ENCODE measurements at places on chromosomes 16 and 17. TPM values are rescaled to one million over a fixed set of nuclear protein-coding genes. Genes with fewer than 3 reads are reported as not detected.
A peak's percentile ranks its signal among the peaks of the same experiment; 100 is the strongest.

GRCh38 chr17:80960037-80960796, 31.4 kb upstream of the CHMP6 start:
- no peak for DNase-seq
- no peaks in the 10 kb centered on the region for H3K36me3 ChIP-seq
- no peaks in the 10 kb centered on the region for H3K27me3 ChIP-seq
- no peak overlapping the region for H3K27ac ChIP-seq
- no peak overlapping the region for H3K4me3 ChIP-seq

DNA sequence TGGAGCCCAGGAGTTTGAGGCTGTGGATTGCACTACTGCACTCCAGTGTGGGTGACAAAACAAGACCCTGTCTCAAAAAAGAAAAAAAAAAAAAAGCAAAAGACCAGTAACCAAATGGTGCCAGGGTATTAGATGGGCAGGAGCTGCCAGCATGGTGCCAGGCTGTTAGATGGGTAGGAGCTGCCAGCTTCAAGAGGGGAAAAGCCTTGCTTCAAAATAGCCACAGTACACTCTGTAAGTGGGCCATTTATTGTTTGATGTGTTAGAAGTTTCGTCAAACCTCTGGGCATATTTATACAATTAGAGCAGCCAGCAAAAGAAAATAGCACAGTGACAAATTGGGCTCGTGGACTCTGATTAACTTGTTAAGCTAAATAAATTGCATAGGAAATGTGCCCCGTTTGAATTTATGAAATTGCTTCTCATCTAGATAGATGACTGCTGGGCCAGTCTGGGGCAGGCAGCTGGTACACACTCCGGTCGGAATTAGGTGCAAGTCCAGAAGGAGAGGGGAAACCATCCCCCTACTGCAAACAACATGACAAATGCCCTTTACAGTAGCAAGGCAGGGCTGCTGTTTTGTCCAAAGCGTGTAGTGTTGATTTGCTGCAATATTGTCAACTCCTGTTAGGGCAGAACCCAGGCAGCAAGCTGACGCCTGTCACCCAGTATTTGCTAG, 126.3 kb upstream of the IRX3 start:
- H3K4me3 ChIP-seq = no peak overlapping the region
- DNase-seq = no peak
- no peaks in the 10 kb centered on the region for H3K36me3 ChIP-seq
- H3K27me3 ChIP-seq = no peaks in the 10 kb centered on the region

- H3K4me3 ChIP-seq = no peak overlapping the region
- no peak for DNase-seq
- no peaks in the 10 kb centered on the region for H3K36me3 ChIP-seq
- H3K4me1 ChIP-seq = no peaks in the 10 kb centered on the region
- no peak overlapping the region for H3K27ac ChIP-seq
Observed at GRCh38 chr17:50035421-50035879, 20.5 kb upstream of the ITGA3 start.

DNA sequence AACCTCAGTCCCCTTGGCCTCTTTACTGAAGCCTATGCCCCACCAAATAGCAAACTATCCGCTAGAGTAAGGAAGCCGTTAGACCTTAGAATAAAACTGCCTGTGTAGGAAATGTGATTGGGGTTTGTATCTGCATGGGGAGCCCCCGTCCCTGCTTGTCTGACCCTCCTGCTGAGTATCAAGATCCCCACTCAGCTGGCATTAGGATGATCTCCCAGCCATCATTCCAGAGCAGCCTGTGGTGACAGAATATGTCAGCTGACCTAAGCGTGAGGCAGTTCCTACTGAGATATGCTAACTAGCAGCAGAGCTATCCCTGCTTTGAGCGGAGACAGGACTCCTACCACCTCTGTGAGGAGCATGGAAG, 645 bp upstream of the GFOD2 start:
- H3K4me3 ChIP-seq = peak overlapping the region; percentile 89
- DNase-seq = no peak
- H3K27me3 ChIP-seq = no peaks in the 10 kb centered on the region
- H3K4me1 ChIP-seq = peaks cover 4% of the 10 kb centered on the region

DNA sequence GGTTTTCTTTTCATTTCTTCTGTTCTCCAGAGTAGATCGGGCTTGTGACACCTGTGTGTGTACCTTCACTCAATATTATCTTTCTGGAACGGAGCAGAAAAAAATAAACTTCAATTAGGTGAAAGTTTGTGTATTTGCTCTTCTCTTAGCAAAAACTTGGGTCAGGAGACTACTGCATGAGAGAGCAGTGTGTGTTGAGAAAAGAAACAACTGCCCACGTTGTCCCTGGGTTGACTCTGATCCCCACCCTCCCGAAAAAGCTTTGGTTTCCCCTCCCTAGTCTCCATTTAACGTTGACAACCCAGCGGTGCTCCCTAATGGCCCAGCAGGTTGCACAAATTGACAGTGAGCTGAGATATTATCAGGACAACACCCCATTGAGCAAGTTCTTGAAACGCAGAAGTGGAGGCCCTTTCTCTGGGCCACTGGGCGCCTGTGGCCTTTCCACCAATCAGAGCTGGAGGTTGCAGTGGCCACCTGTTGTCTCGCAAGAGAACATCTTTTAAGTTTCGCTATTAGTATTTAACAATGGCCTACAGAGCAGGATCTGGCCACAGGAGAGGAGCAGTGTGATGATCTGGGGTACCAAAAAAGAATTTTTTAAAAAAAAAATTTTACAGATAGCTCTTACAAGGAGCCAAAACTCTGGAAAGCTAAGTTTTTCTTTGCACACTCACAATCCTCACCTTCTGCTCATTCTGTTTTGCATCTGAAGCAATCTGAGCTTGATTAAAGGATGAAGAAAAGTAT, 1.5 kb upstream of the TOX3 start:
- H3K36me3 ChIP-seq = no peaks in the 10 kb centered on the region
- peak overlapping the region; percentile 6 for H3K4me3 ChIP-seq

DNA sequence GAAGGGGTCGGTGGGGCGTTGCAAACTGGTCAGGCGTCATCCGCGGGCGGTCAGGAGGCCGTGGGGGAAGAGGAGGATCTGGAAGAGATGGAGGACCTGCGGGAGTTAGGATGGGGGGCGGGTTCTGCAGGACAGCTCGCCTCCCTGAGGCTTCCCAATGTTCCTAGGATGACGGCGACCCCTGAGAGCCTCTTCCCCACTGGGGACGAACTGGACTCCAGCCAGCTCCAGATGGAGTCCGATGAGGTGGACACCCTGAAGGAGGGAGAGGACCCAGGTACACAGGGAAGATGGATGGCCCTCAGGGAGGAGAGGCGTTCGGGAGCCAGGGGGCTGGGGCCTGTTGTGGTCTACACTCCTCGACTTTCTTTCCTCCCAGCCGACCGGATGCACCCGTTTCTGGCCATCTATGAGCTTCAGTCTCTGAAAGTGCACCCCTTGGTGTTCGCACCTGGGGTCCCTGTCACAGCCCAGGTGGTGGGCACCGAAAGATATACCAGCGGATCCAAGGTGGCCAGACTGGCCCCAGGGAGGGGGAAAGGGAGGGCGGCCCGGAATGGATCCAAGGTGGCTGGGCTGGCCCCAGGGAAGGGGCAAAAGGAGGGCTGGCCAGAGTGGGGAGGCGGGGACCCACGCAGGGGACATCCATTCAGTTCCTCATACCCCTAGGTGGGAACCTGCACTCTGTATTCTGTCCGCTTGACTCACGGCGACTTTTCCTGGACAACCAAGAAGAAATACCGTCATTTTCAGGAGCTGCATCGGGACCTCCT, 839 bp downstream of the PLD2 start:
- no peaks in the 10 kb centered on the region for H3K27me3 ChIP-seq
- H3K36me3 ChIP-seq = no peaks in the 10 kb centered on the region
- DNase-seq = no peak
- peak overlapping the region; percentile 97 for H3K4me3 ChIP-seq
- H3K4me1 ChIP-seq = peaks cover 5% of the 10 kb centered on the region

- H3K4me3 ChIP-seq = no peak overlapping the region
- no peaks in the 10 kb centered on the region for H3K4me1 ChIP-seq
- no peak overlapping the region for H3K27ac ChIP-seq
Observed at GRCh38 chr16:73504591-73505575, 457.0 kb upstream of the ZFHX3 start.

GRCh38 chr17:79741401-79741750, 10.6 kb downstream of the ENPP7 start:
- DNase-seq = no peak
- H3K27ac ChIP-seq = no peak overlapping the region
- H3K27me3 ChIP-seq = no peaks in the 10 kb centered on the region
- H3K4me1 ChIP-seq = no peaks in the 10 kb centered on the region

DNA sequence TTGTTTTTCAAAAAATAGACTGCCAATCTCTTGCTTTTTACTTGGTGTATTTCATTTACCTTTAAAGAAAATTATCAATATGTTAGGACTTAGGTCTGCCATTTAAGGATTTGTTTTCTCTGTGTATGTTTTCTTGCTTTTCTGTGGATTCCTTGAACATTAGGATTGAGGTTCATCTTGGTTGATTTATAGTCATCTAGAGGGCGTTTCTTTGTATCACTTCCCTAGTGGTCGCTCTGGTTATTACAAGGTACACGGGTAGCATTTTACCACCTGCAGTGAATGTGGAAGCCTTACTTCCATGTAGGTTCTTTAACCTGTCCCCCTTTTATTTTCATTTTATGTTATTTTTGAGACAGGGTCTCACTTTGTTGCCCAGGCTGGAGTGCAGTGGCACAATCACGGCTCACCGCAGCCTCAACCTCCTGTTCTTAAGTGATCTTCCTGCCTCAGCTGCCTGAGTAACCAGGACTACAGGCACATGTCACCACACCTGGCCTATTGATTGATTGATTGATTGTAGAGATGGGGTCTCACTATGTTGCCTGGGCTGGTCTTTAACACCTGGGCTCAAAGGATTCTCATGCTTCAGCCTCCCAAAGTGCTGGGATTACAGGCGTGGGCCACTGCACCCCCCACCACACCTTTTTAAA, 35.2 kb upstream of the CBX4 start:
- no peaks in the 10 kb centered on the region for H3K36me3 ChIP-seq
- no peaks in the 10 kb centered on the region for H3K27me3 ChIP-seq
- H3K4me1 ChIP-seq = no peaks in the 10 kb centered on the region
- H3K4me3 ChIP-seq = no peak overlapping the region
- DNase-seq = no peak

GRCh38 chr17:48613862-48614694, 1.0 kb downstream of the HOXB8 start:
- H3K4me1 ChIP-seq = no peaks in the 10 kb centered on the region
- no peak overlapping the region for H3K27ac ChIP-seq
- H3K4me3 ChIP-seq = no peak overlapping the region
- no peak for DNase-seq
- H3K36me3 ChIP-seq = no peaks in the 10 kb centered on the region
- H3K27me3 ChIP-seq = peaks cover 100% of the 10 kb centered on the region

- no peak for DNase-seq
- H3K4me1 ChIP-seq = peaks cover 10% of the 10 kb centered on the region
- no peak overlapping the region for H3K27ac ChIP-seq
- H3K27me3 ChIP-seq = no peaks in the 10 kb centered on the region
- no peak overlapping the region for H3K4me3 ChIP-seq
Observed at GRCh38 chr17:8337802-8338752, 1.6 kb upstream of the ODF4 start.

DNA sequence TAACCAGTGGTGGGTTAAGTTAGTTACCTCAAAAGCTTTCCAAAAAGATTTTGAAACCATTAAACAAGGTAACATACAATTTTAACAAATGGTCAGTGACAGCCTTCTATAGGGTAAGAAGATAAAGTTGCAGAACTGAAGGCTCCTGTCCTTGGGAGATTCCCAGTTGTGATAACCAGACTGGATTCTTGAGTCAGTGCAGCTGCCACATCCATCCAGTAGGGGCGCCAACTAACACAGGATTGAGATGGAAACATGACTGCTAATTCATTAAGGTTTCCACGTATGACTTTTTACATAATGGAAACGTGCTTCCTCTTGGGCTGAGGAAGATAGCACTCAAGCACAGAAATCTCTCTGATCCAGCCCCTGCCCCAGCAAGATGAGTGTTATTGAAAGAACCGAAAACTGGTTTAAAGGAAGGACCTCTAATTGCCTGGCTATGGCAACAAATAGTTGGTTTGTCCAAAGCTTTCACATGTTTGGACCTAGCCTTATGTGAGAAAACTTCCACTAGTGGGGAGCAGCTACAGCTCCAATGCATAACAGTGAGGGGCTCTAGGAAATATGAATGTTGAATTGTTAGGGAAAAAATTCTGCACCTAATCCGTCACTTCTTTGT, 269.8 kb upstream of the MYOCD start:
- H3K4me3 ChIP-seq = no peak overlapping the region
- DNase-seq = no peak
- H3K4me1 ChIP-seq = no peaks in the 10 kb centered on the region
- H3K36me3 ChIP-seq = no peaks in the 10 kb centered on the region
- no peak overlapping the region for H3K27ac ChIP-seq

- no peaks in the 10 kb centered on the region for H3K36me3 ChIP-seq
- H3K4me1 ChIP-seq = no peaks in the 10 kb centered on the region
- no peak overlapping the region for H3K4me3 ChIP-seq
Observed at GRCh38 chr17:30332057-30332542, 1.8 kb downstream of the TMIGD1 start.

GRCh38 chr16:20249211-20249610, 78.1 kb downstream of the GP2 start:
- no peak overlapping the region for H3K27ac ChIP-seq
- H3K27me3 ChIP-seq = no peaks in the 10 kb centered on the region

GRCh38 chr17:82490512-82491195, 28.9 kb upstream of the FOXK2 start:
- peaks cover 22% of the 10 kb centered on the region for H3K36me3 ChIP-seq
- DNase-seq = no peak
- 0 out of 2 replicates have a peak, but pooled peaks cover 3% of the 10 kb centered on the region for H3K27me3 ChIP-seq
- H3K4me1 ChIP-seq = peaks cover 6% of the 10 kb centered on the region
- no peak overlapping the region for H3K4me3 ChIP-seq
- H3K27ac ChIP-seq = no peak overlapping the region

GRCh38 chr17:10021272-10021984, 116.4 kb upstream of the RCVRN start:
- no peak for DNase-seq
- no peaks in the 10 kb centered on the region for H3K27me3 ChIP-seq
- peaks cover 3% of the 10 kb centered on the region for H3K4me1 ChIP-seq

GRCh38 chr16:1036726-1037393, 35.7 kb upstream of the SSTR5 start:
- no peak for DNase-seq
- no peaks in the 10 kb centered on the region for H3K27me3 ChIP-seq
- no peak overlapping the region for H3K4me3 ChIP-seq
- no peaks in the 10 kb centered on the region for H3K36me3 ChIP-seq
- peaks cover 2% of the 10 kb centered on the region for H3K4me1 ChIP-seq
- no peak overlapping the region for H3K27ac ChIP-seq

GRCh38 chr16:65790768-65791167, 575.7 kb upstream of the CDH5 start:
- no peak for DNase-seq
- H3K27me3 ChIP-seq = no peaks in the 10 kb centered on the region
- no peaks in the 10 kb centered on the region for H3K4me1 ChIP-seq
- H3K27ac ChIP-seq = no peak overlapping the region

GRCh38 chr17:33112763-33113162, 121.1 kb downstream of the SPACA3 start:
- no peaks in the 10 kb centered on the region for H3K4me1 ChIP-seq
- DNase-seq = no peak
- H3K36me3 ChIP-seq = no peaks in the 10 kb centered on the region
- no peak overlapping the region for H3K4me3 ChIP-seq

The ZNF469 gene
- 2.0 TPM for total RNA-seq

The UMOD gene
- total RNA-seq = not detected

The P2RX1 gene
- 0.19 TPM for total RNA-seq

The SYCE1L gene
- 5.8 TPM for total RNA-seq

The SEPTIN1 gene
- total RNA-seq = 0.84 TPM

The CCDC78 gene
- total RNA-seq = 8.5 TPM

The CRHR1 gene
- 0.56 TPM for total RNA-seq

The OTOP2 gene
- not detected for total RNA-seq

The CDRT15 gene
- total RNA-seq = not detected

The HCRT gene
- not detected for total RNA-seq

The ITGB3 gene
- 0.09 TPM for total RNA-seq

The TBC1D3H gene
- not detected for total RNA-seq

The USP6 gene
- total RNA-seq = 0.25 TPM

The DUXB gene
- total RNA-seq = not detected
